ENCODE measurements at places on chromosomes 6 and 20.

GRCh38 chr6:29626948-29627754 is 5.8 kb downstream of the GABBR1 start:
- DNase-seq, result no peak

DNA sequence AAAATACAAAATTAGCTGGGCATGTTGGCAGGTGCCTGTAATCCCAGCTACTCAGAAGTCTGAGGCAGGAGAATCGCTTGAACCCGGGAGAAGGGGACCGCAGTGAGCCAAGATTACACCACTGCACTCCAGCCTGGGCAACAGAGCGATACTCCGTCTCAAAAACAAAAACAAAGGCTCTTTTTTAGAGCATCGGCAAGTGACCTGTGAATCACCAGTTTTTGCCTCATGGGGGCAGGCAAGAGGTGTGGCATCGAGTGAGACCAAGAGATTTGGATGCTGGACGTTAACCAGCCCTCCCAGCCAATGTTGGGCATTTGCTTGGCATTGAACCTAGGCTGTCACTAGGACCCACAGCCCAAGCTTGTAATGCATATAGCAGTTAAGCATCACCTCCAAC is 14.6 kb upstream of the CDK5RAP1 start:
- no peak for DNase-seq

DNA sequence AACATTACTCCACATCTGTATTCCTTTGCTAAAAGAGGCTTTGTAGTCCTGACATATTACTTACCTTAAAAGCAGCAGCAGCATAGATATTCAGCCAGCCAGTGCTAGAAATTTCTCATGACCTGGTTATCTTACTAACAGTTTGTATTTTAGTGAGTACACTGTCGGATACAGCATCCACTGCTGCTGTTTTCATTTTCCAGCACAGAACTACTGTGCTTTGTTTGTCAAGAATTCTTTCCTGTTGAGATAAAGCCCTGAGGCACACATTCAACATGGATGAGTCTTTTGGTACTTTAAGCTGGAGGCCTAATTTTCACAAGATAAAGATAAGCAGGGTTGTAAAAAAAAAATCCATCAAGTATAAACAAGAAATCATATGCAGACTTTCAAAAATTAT is 311.2 kb upstream of the OPRM1 start:
- DNase-seq, result no peak

GRCh38 chr6:12679341-12679740 is 37.2 kb upstream of the PHACTR1 start:
- DNase-seq, result no peak

- peak; percentile 89 for DNase-seq
Measured at GRCh38 chr20:62386383-62387218, at the start of gene RPS21. TSS of gene RPS21 (plus strand) at chr20:62387103. CDS start at chr20:62387339, 236 bp downstream.

- DNase-seq, result no peak
Measured at GRCh38 chr6:7025861-7026260, 81.9 kb upstream of the RREB1 start.

DNA sequence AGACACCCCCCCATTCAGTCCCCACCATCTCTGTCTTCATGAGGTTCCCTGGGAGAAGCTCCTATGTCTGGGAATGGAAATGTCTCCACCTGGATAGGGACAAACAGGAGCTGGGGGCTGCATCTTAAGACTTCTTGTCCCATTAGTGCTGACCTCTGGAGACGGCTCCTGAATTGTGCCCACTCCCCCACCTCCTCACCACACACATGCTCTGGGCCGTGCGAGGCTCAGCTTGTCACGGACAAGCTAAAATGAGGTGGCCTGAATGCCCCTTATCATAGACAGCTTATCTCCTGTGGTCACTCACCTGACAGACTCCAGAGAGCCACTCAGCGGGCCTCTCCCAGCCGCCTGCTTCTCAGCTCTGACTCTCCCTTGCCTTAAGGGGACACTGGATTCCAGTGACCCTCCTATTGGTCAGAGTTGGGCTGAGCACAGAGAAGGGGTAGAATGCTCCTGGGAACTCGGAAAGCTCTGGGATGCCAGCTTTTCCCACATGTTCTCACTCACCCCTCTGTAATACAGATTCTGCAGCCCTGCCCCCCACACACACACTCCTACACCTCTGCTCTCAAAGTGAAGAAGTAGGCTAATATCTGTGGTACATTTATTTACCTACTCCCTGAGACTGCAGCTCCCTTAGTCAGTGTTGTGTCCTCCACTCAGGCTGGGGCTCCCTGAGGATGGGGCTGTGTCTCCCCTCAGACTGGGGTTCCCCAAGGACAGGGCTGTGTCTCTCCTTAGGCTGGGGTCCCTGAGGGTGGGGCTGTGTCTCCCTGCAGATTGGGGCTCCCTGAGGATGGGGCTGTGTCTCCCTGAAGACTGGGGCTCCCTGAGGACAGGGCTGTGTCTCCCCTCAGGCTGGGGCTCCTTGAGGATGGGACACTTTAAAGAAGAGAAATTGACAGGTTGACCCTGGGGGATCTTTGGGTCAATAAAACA is 167.5 kb downstream of the VEGFA start:
- DNase-seq, result peak; percentile 5

GRCh38 chr20:49913399-49914047 is 1.8 kb downstream of the SPATA2 start:
- no peak for DNase-seq

DNA sequence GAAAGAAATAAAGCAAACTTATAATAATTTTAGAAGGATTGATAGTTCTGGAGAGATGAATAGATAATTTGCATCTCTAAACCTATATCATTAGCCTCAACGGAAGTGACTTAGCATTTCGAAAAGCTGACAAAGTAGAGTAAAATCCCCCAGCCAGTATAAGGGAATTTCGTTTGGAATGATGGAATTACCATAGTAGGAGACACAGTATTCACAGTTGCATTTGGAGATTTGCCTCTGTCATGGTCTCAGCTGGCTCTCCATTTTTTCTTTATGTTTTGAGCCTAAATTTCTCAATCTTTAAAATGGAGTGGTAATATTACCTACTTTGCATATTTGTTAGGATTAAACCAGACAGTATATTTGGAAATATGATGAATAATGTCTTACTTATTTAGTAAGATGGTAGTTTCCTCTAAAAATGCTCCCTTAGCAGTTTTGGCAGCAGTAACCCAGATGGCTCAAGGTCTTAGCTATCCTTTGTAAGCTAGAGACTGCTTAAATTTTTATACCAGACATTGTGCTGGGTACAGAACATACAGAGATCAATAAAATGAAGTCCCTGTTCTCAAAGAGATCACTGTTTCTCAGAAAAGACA is 58.2 kb downstream of the SMAP1 start:
- no peak for DNase-seq

GRCh38 chr6:145929037-145929633 is 35.0 kb downstream of the SHPRH start:
- DNase-seq, result no peak

DNA sequence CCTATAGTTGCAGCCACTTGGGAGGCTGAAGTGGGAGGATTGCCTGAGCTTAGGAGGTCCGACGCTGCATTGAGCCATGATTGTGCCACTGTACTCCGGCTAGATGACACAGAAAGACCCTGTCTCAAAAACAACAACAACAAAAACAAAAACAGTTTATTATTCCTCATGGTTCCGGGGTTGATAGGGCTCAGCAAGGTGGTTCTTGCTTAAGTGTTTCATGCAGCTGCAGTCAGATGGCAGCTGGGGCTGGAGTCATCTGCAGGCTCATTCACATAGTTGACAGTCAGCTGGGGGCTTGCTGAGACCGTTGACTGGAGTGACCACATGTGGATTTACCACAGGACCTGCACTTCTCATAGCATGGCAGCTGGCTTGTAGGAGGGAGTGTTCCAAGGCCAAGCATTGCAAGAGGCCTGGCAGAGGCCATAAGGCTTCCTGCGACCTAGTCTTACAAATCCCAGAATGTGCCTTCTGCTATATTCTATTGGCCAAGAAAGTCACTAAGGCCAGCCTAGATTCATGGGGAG is 28.9 kb upstream of the NNAT start:
- no peak for DNase-seq

GRCh38 chr20:58436868-58437645 is 48.0 kb downstream of the VAPB start:
- DNase-seq, result no peak

GRCh38 chr6:90714319-90714718 is 127.4 kb upstream of the MAP3K7 start:
- no peak for DNase-seq

DNA sequence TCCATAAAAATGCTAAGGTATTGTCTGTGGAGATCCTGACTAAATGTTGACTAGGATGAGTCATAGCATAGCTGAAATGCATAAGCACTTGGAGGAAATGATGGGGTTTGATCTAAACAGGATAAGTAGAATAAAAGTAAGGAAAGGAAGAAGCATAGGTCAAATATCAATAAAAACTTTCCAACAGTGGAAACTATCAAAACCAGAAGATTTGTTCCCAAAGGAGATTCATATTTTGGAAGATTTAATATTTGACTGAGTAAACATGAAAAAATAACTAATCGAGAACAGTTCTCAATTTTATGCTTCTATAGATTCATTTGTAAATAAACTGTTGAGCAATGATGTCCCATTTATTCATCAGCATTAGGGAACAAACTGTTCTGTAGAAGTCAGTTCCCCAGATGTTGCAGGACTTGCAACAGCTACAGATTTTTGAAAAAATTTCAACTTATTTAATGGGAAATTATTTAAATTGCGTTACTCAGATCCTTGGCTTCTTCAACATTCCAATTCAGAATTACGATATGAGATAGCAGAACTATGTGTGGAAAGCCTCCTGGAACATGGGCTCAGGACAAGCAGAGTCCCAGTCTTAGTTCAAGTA is 133.7 kb upstream of the TBX18 start:
- DNase-seq, result no peak

DNA sequence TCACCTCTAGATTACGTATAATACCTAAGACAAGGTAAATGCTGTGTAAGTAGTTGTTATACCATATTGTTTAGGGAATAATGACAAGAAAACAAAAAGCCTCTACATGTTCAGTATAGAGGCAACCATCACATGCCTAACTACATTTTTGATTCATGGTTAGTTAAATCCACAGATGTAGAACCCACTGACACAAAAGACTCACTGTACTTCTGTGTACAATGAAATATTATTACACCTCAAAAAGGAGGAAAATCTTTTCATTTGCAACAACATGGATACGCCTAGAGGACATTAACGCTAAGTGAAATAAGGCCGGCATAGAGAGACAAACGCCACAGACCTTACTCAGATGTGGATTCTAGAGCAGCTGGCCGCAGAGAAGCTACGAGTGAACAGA is 50.5 kb downstream of the NINL start:
- no peak for DNase-seq

- DNase-seq, result no peak
Measured at GRCh38 chr6:79158856-79159516, 75.5 kb downstream of the HMGN3 start.
